ENCODE measurements at places on chromosomes 3 and 15. TPM values are rescaled to one million over a fixed set of nuclear protein-coding genes. Genes with fewer than 3 reads are reported as not detected.

GRCh38 chr3:112470788-112471187 lies 28.5 kb downstream of the BTLA start:
- H3K4me1 ChIP-seq: peaks cover 18% of the 10 kb centered on the region
- no peak for DNase-seq
- H3K36me3 ChIP-seq: no peaks in the 10 kb centered on the region
- no peak overlapping the region for H3K4me3 ChIP-seq
- no peaks in the 10 kb centered on the region for H3K27me3 ChIP-seq
- no peak overlapping the region for H3K27ac ChIP-seq

The REC114 gene
- total RNA-seq: 0.36 TPM

DNA sequence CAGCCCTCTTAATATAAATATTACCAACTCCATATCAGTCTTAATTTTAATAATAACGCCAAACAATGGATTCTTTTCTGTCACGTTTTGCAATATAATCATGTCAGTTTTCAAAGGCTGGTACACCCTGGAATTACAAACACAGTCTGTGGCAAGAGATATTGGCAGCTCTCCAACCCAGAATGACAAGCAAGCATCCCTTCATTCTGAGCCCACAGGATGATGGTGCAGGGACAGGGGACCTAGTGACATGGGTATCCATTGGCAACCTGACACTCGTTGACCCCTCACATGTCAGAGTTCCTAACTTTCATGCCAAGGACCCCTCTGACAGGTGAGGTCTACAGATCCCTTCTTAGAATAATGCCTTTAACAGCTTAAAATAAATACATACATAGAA lies 154.5 kb upstream of the TSC22D2 start:
- H3K4me3 ChIP-seq: no peak overlapping the region
- H3K4me1 ChIP-seq: no peaks in the 10 kb centered on the region
- peak; percentile 19 for DNase-seq
- no peaks in the 10 kb centered on the region for H3K27me3 ChIP-seq
- no peaks in the 10 kb centered on the region for H3K36me3 ChIP-seq

The ZNF710 gene
- 5.2 TPM for total RNA-seq

The ZDHHC19 gene
- total RNA-seq: not detected

DNA sequence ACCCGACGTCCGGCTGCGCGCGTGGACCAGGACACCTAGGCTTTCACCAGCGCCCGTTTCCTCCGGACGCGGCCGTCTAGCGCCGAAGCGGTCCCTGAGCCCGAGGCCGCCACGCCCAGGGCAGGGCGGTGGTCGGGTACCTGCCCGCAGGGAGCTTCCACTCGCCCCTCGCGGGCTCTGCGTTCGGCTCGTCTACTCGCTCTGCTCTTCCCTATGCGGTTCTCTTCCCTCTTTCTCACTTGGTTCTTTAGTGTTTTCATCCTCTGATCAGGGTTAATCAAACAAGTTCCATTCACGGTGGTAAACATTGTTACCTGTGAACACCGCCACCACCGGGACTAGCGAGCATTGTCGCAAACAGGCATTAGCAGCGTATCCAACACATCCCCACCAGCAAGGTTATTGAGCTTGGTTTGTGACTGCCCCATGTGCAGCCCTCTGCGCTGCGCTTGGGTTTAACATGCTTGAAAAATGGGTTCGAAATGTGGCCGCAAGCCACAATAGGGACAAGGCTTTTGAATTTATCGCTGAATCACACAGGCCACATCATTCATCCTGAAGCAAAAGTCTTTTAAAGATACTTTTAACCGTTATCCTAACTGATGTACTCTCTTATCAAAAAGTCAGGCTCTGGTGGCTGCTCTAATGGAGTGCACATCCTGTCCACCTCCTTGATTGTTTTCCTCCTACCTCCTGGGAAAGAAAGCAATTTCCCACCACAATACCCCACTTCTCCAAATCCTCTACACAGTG lies 843 bp upstream of the CD47 start:
- H3K27ac ChIP-seq: peak overlapping the region; percentile 92
- H3K4me3 ChIP-seq: peak overlapping the region; percentile 91
- no peak for DNase-seq
- no peaks in the 10 kb centered on the region for H3K36me3 ChIP-seq
- H3K4me1 ChIP-seq: peaks cover 21% of the 10 kb centered on the region

DNA sequence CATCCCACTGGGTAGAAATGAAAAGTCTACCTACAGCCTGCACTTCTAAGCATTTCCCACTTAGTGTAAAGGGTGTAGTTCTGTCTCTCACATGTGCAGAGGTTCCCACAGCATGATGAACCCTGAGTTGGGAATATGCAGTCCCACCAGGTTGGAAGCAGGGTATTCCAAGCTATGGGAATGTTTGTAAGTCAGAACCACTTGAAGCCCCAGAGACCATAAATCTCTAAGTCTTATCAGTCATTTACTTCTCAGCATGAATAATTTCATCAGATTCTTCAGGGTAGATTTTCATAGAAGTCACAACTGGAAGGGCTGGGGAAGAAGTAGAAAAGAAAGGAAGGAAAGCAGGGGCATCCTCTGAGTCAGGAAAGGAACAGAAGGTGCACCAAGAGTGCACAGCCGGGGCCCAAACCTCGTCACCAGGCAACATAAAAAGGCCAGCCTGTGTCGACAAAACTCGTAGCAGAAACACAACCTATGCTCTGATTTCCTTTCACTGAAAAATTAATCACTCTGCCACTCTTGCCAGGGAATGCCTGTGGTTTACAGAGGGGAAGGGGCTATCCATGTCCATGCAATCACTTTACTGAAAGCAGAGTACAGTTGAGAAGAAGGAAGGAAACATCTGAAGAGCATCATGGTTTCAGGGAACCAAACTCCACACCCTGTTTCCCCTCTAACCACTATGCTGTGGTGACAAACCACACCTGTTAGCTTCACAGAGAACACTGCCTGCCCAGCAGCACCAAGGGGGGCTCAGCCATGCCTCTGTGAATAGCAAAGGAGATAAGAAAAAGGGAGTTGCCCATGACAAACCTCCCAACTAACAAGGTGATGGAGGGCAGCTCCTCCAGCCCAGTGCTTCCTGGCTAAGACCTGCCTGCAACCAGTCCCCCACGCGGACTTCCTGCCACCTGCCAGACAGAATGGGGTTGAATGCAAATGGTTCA lies 40.5 kb downstream of the SH3BP5 start:
- H3K4me3 ChIP-seq: no peak overlapping the region
- peak overlapping the region; percentile 96 for H3K27ac ChIP-seq
- DNase-seq: no peak
- no peaks in the 10 kb centered on the region for H3K36me3 ChIP-seq

DNA sequence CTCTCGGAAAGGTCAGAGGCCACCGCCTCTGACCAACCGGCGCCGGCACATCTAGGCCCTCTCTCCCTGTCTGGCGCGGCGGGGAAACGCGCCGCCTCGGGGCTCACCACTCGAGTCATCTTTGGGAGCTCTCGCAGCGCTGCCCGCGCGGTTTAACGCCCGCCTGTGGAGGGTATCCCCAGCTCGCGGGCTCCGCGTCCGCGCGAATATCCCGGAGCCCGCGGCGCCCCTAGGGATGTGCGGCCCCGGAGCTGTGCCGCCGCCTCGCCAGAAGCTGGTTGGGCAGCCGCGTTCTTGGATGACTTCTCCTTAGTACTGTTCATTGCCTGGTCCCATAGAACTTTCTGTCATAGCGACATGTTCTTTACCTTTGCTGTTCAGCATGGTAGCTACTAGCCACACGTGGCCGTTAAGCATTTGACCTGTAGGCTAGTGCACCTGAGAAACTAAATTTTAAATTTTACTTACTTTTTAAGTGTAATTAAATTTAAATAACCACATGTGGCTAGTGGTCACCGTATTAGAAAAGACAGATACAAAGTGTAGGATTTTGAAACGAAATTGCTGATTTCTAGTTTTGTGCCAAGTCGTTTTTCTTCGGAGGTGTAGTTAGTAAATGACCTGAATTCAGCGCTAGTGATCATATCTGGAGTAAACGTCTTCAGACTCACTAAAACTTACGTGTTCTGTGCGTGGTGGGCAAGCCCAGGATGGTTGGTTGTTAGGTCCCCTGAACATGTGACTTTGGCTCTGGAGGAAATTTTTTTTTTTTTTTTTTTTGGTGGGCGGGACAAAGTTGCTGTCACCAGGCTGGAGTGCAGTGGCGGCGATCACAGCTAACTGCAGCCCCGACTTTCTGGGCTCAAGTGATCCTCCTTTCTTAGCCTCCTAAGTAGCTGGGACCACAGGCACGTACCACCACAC lies 835 bp downstream of the ARIH2 start:
- peak; percentile 25 for DNase-seq
- H3K4me1 ChIP-seq: peaks cover 20% of the 10 kb centered on the region
- peaks cover 14% of the 10 kb centered on the region for H3K36me3 ChIP-seq
- H3K4me3 ChIP-seq: peak overlapping the region; percentile 90

The COL6A5 gene
- total RNA-seq: not detected

The NKTR gene
- 21.4 TPM for total RNA-seq

GRCh38 chr3:178084938-178085816 lies 451.1 kb upstream of the KCNMB2 start:
- no peaks in the 10 kb centered on the region for H3K36me3 ChIP-seq
- H3K27ac ChIP-seq: peak overlapping the region; percentile 43

The CCDC80 gene
- 38.6 TPM for total RNA-seq

GRCh38 chr15:62578546-62578945 lies 413.5 kb upstream of the C2CD4B start:
- no peak overlapping the region for H3K4me3 ChIP-seq
- no peaks in the 10 kb centered on the region for H3K36me3 ChIP-seq
- no peak overlapping the region for H3K27ac ChIP-seq
- H3K27me3 ChIP-seq: no peaks in the 10 kb centered on the region
- no peak for DNase-seq

The CDHR4 gene
- total RNA-seq: not detected

GRCh38 chr3:64316971-64317370 lies 91.7 kb upstream of the PRICKLE2 start:
- H3K27ac ChIP-seq: no peak overlapping the region
- no peak for DNase-seq
- H3K4me3 ChIP-seq: no peak overlapping the region

The ITGA11 gene
- total RNA-seq: 21.1 TPM

The HYAL3 gene
- total RNA-seq: 1.9 TPM

- no peak for DNase-seq
- H3K27ac ChIP-seq: peak overlapping the region; percentile 65
- H3K4me3 ChIP-seq: no peak overlapping the region
These were observed 98.6 kb downstream of the RPL39L start for GRCh38 chr3:187040516-187041361.

GRCh38 chr15:52056001-52056400 lies 37.0 kb downstream of the MAPK6 start:
- H3K27ac ChIP-seq: no peak overlapping the region
- H3K27me3 ChIP-seq: no peaks in the 10 kb centered on the region
- H3K36me3 ChIP-seq: no peaks in the 10 kb centered on the region
- H3K4me3 ChIP-seq: no peak overlapping the region
- DNase-seq: no peak

DNA sequence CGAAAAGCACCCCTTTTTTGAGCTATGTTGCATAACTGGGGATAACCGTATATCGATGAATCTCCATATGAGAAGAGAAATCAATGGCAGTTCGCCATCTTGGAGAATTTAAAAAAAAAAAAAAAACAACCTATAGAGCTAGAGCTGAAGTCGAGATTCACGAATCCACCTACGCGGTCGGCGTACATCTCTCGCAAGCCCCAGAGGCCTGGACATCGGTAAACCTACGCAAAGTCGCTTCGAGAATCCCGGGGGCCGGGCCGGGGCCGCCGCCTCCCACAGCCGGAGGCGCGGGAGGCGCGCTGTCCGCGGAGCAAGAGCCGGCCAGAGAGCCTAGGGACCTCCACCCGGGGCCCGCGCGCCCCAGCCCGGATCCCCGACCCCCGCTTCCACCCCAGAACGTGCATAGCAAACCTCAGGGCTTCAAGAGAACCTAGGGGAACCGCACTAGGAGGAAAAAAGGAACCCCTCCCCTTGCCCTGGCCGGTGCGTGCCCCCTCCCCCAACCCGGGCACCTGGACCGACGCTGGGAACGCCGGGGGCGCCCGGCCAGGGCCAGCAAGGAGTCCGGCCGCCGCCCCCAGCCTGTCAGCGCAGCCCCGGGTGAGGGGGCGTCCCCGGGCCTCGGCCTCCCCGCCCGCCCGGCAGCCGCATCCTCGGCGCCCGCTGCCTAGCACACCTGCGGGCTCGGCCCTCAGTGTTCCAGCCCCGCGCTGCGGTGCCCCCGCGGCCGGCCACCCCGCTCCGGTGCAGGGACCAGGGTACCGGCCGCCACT lies 567 bp downstream of the PFN2 start:
- DNase-seq: peak; percentile 83
- no peaks in the 10 kb centered on the region for H3K27me3 ChIP-seq
- H3K4me3 ChIP-seq: peak overlapping the region; percentile 77

- no peak overlapping the region for H3K4me3 ChIP-seq
- DNase-seq: no peak
- no peaks in the 10 kb centered on the region for H3K36me3 ChIP-seq
- no peaks in the 10 kb centered on the region for H3K27me3 ChIP-seq
- H3K4me1 ChIP-seq: peaks cover 93% of the 10 kb centered on the region
These were observed 21.0 kb downstream of the H1-8 start for GRCh38 chr3:129563850-129564535.

The MINAR1 gene
- 0.13 TPM for total RNA-seq

DNA sequence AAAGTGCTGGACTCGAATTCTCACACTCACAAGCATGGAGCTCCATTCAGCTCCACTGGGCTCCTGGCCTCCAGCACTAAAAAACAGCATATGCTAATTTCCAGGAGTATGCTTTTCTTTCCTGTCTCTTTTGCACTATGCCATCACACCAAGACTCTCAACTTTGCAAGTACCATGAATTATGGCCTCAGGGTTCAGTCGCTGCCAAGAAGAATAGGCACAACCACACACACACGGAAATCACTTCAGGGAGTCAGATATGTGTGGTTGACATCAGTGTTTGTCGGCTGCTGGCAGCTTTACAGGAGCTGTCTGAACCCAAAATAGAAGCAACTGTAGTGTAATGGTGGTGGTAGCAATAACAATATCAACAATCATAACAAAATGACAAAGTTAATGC lies 305.0 kb upstream of the SLCO3A1 start:
- no peaks in the 10 kb centered on the region for H3K36me3 ChIP-seq
- H3K4me1 ChIP-seq: no peaks in the 10 kb centered on the region
- no peak overlapping the region for H3K4me3 ChIP-seq
- DNase-seq: peak; percentile 39

- no peaks in the 10 kb centered on the region for H3K27me3 ChIP-seq
- no peak for DNase-seq
- H3K4me3 ChIP-seq: no peak overlapping the region
- H3K36me3 ChIP-seq: peaks cover 42% of the 10 kb centered on the region
These were observed 64.4 kb upstream of the CRTC3 start for GRCh38 chr15:90465140-90465929.

The TMC3 gene
- not detected for total RNA-seq

The GLDN gene
- 8.5 TPM for total RNA-seq

DNA sequence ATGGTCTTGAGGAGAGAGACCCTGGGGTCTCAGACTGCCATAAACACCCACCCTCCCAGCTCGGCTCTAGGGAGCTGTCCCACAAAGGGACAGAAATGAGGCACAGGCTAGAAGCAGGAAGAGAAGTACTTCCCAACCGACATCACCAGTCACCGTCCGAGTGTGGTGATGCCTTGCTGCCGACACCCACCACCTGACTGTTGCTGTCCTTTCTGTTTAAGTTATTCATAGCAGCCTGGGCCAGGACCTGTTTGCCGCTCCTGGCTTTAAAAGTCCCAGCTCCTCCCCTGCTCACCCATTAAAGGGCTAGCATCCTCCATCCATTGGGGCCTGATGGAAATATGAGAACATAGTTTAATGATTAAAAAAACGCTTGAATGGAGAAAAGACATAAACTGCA lies 13.2 kb upstream of the SPG11 start:
- H3K4me3 ChIP-seq: no peak overlapping the region
- no peak for DNase-seq
- H3K27ac ChIP-seq: no peak overlapping the region
- H3K36me3 ChIP-seq: no peaks in the 10 kb centered on the region
